Stimulated activated CD8-positive, alpha-beta memory T cell treated with anti-CD3 and anti-CD28 coated beads, Interleukin-4, amount 100 ng/mL, for 1 hour (primary cell): ENCODE measurements at places on chromosomes 3 and 15.

- no peak for DNase-seq
These were observed 150.7 kb downstream of the SST start for GRCh38 chr3:187519428-187519890.

GRCh38 chr15:62901909-62902546, 140.5 kb upstream of the TPM1 start:
- DNase-seq: no peak

DNA sequence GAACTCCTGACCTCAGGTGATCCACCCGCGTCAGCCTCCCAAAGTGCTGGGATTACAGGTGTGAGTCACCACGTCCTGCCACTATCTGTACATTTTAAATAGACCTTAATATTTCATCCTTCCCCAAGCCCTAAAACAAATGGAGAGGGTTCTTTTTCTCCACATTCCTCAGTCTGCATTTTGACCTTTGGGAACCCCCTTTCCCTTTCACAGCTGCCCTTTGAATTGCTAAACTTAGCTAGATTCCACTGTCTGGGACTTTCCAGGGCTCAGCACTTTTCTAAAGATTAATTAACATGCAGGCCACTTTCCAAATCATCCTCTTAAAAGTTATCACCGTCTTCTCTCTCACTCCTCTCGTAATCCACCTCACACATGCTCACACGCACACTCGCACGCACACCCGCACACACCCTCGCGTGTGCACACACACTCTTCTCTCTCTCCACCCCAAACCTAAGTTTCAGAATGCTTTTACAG, 124.2 kb downstream of the TMCO5A start:
- DNase-seq: no peak

DNA sequence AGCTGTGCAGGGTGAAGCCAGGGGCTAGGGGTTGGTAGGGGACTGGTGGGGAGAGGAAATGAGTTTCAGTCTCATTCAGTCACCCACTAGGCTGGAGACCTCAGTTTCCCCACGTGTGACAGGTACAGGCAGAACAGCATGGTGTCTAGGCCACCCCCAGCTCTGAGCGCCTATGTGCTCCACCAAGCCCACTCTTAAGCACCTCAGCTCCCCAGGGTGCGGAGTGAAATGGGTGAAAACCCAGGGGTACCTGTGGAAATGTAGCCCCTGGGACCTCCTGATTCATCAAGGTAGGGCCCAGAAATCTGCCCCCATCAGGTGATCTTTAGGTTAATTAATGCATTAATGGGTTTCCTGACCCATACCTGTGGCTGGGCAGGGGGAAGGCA, 3.7 kb downstream of the ATP2B2 start:
- no peak for DNase-seq

- no peak for DNase-seq
These were observed 62.4 kb downstream of the LEKR1 start for GRCh38 chr3:156888576-156888975.

DNA sequence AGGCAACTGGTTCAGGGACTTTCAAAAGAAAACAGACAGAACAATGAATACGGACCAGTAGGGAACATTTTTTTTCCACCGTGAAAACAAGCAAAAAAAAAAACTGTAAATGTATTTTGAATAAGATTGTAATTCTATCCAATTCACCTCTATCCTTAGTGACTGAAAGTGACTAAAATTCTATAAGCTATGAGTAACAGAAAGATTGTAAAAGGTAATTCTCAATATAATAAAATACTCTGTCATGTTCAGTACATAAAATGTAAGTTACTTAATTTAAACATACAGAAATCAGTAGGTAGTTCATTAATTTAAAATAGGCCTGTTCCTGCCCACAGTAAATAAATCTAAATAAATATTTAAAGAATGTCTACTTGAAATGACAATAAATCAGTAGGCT, 368.2 kb upstream of the ARHGEF26 start:
- no peak for DNase-seq
